ENCODE measurements at places on chromosomes 2 and 18. TPM values are rescaled to one million over a fixed set of nuclear protein-coding genes. Genes with fewer than 3 reads are reported as not detected.

DNA sequence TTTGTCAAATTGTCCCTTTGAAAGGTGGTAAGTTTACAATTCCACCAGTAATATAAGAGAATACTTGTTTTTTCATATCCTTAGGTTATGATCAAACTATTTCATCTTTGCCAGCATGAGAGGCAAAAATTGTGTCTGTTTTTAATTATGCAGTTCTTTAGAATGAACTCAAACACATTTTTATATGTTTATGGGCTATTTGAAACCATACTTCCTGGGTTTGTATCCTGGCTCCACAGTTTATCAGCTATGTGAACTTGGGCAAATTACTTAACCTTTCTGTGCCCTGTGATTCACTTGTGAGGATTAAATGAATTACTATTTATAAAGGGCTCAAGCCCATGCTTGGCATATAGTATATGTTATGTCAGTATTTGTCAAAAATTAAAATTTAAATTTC, 109.4 kb downstream of the TANC1 start:
- no peak overlapping the region for H3K27ac ChIP-seq
- H3K27me3 ChIP-seq: no peaks in the 10 kb centered on the region
- H3K36me3 ChIP-seq: no peaks in the 10 kb centered on the region

GRCh38 chr2:201262718-201263117, 2.4 kb downstream of the CASP8 start:
- H3K27me3 ChIP-seq: no peaks in the 10 kb centered on the region
- H3K36me3 ChIP-seq: no peaks in the 10 kb centered on the region
- H3K4me1 ChIP-seq: no peaks in the 10 kb centered on the region
- no peak for DNase-seq
- no peak overlapping the region for H3K4me3 ChIP-seq
- H3K27ac ChIP-seq: no peak overlapping the region

GRB14 gene
- 10.9 TPM for polyA plus RNA-seq

GRCh38 chr2:185875136-185875931, 136.7 kb downstream of the FSIP2 start:
- DNase-seq: no peak
- H3K4me1 ChIP-seq: no peaks in the 10 kb centered on the region
- H3K36me3 ChIP-seq: no peaks in the 10 kb centered on the region
- H3K4me3 ChIP-seq: no peak overlapping the region
- H3K27me3 ChIP-seq: no peaks in the 10 kb centered on the region

GRCh38 chr2:128269063-128269989, 49.3 kb downstream of the HS6ST1 start:
- no peak overlapping the region for H3K4me3 ChIP-seq
- no peaks in the 10 kb centered on the region for H3K27me3 ChIP-seq
- DNase-seq: no peak
- H3K27ac ChIP-seq: no peak overlapping the region

NEB gene
- polyA plus RNA-seq: 0.40 TPM

DNA sequence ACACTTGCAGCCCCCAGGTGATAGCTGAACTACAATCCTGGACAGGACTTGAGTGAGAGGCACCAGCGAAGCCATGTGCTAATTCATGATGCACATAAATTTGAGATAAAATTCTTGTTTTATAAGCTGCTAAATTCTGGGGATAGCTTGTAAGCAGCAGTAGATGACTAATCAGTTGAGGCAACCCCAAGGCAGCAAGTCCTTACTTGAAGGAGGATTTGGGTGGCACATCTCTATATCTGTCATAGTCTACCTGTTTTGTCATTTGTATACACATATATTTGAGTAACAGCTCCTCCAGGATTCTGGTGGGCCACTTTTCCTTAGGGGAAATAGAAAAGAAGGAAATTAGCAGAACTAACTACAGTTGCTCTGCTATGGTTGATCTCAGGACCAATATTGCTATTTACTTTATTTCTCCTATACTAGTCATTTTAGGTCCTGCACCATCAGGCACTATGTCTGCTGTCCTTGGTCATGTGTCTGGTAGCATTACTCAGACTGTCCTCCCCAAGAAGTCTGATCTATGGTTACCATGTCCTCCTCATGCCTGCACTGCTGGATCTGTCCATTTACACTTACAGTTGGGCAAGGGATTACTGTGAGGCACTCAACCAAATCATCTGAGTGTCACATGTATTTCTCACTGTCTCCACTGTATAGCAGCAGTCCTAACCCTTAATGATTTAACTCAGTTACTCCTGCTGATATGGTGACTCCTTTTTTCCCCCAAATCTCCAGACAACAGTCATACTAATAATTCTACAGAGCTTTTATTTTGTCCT, 436.0 kb upstream of the CWC22 start:
- H3K27ac ChIP-seq: no peak overlapping the region
- no peak for DNase-seq
- no peak overlapping the region for H3K4me3 ChIP-seq
- H3K27me3 ChIP-seq: no peaks in the 10 kb centered on the region
- no peaks in the 10 kb centered on the region for H3K36me3 ChIP-seq

- DNase-seq: no peak
- peaks cover 16% of the 10 kb centered on the region for H3K4me1 ChIP-seq
- no peaks in the 10 kb centered on the region for H3K27me3 ChIP-seq
Observed at GRCh38 chr2:239274391-239275043, 126.3 kb downstream of the HDAC4 start.

MAP2 gene
- polyA plus RNA-seq: 0.27 TPM

DNA sequence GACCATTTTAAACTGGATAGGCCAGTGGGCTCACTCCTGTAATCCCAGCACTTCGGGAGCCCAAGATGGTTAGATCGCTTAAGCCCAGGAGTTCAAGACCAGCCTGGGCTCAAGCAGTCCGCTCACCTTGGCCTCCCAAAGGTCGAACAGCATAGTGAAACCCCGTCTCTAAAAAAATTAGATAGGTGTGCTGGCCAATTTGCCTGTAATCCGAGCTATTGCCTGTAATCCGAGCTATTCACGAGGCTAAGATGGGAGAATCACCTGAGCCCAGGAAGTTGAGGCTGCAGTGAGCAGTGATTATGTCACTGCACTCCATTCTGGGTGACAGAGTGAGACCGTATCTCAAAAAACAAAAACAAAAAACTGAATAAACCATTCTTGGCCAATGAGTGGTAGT, 52.6 kb upstream of the EMILIN2 start:
- peaks cover 25% of the 10 kb centered on the region for H3K36me3 ChIP-seq
- DNase-seq: no peak
- H3K27ac ChIP-seq: no peak overlapping the region

DNA sequence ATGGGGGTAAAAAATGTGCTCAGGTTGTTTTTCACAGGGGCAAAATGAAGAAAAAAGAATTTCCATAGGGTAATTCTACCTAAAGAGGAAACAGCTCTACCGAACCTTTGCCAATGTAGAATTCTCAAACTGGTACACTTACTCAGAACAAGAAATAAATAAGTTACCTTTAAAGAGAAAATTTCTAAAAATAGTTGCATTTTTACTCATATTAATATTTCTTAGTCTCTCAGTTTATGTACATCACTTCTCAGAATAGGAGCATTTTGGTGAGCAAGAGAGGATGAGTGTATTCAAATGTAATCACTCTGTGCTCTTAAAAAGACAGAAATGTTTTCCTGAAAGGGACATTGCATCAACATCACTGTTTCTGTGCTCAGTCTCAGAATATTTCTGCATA, 574.7 kb upstream of the SLC8A1 start:
- H3K4me1 ChIP-seq: no peaks in the 10 kb centered on the region
- H3K27me3 ChIP-seq: no peaks in the 10 kb centered on the region
- no peak overlapping the region for H3K27ac ChIP-seq
- H3K4me3 ChIP-seq: no peak overlapping the region
- DNase-seq: no peak

GRCh38 chr2:135317375-135317774, 213.6 kb downstream of the ZRANB3 start:
- H3K36me3 ChIP-seq: no peaks in the 10 kb centered on the region
- H3K4me3 ChIP-seq: no peak overlapping the region
- no peak overlapping the region for H3K27ac ChIP-seq
- no peak for DNase-seq
- no peaks in the 10 kb centered on the region for H3K27me3 ChIP-seq

GRCh38 chr2:238988752-238989151, 140.9 kb downstream of the TWIST2 start:
- no peaks in the 10 kb centered on the region for H3K36me3 ChIP-seq
- no peaks in the 10 kb centered on the region for H3K27me3 ChIP-seq
- H3K4me3 ChIP-seq: no peak overlapping the region

C1QL2 gene
- not detected for polyA plus RNA-seq

DNA sequence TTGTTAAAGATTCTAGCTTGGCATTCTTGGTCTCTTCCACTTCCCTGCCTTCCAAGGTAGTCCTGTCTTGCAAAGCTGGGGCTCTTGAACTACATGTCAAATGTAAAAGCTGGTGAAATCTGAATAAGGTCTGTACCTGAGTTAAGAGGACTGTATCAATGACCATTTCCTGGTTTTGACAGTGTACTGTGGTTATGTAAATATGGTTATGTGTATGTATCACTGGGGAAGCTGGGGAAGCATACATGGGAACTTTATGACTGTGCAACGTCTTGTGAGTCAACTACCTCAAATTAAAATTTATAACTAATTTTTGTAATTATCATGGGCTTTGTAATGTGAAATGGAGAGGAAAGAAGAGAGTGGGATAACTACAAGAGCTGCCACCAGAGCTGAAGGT, 81.7 kb downstream of the COL4A4 start:
- no peaks in the 10 kb centered on the region for H3K4me1 ChIP-seq
- H3K27ac ChIP-seq: no peak overlapping the region
- no peak overlapping the region for H3K4me3 ChIP-seq
- no peaks in the 10 kb centered on the region for H3K36me3 ChIP-seq
- no peaks in the 10 kb centered on the region for H3K27me3 ChIP-seq
- no peak for DNase-seq

LYG1 gene
- 1.8 TPM for polyA plus RNA-seq

GRCh38 chr2:11411768-11412448, 54.1 kb downstream of the E2F6 start:
- H3K27me3 ChIP-seq: no peaks in the 10 kb centered on the region
- no peak overlapping the region for H3K27ac ChIP-seq
- peak; percentile 68 for DNase-seq
- peaks cover 9% of the 10 kb centered on the region for H3K4me1 ChIP-seq
- H3K4me3 ChIP-seq: no peak overlapping the region

DNA sequence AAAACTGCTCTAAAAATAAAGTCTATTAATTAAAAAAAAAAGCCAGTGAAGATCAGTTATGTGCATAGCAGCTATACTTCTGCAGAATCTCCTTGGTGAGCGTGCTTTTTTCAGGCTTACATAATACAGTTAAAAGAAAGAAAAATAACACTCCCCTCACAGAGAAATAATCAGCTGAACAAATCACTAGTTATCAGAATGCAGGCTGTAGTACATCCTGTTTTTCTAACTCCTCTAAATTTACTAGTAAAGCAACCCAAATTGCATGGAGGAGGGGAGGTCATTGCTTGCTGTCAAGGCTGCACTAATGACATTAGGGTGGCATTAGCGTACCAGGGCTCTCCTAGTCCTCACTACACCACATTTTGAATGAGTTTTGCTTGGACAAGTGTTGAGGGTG, 192.2 kb downstream of the PLCL1 start:
- H3K27ac ChIP-seq: no peak overlapping the region
- H3K27me3 ChIP-seq: peaks cover 21% of the 10 kb centered on the region
- no peaks in the 10 kb centered on the region for H3K36me3 ChIP-seq

DNA sequence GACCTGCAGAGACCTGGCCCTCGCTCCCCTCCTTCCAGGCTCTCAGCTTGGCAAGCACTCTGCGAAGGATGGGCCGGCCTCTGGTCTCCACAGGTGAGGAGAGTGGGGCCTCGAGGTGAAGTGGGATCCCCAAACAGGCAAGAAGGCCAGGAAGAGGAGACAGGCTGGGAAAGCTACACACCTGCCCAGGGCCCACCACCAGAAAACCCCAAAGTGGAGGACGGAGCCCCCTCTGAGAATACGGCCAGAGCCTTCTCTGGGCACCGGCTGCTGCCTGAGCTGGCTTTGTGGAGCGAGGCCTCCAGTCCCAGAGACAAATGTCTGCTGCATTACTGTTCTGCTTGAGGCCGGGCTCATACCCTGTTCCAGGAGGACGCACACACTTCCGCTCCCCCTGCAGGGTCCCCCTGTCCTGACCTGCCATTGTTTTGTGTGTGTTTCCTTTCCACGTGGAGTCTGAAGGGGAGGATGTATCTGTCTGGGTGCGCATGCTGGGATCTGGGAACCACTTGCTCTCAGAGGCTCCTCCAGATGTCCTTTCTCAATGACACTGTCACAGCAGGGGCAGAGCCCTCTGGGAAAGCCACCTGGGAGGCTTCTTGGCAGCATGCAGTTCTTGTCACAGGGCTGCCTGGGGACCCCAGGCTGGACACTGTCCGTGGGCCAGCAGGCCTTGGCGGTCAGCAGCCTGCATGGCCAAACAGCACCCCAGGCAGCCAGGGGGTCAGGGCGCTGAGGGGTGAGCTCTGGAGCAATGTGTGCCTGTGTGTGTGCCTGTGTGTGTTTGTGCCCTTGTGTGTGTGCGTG, 20.8 kb downstream of the KCNF1 start:
- H3K27ac ChIP-seq: no peak overlapping the region
- no peaks in the 10 kb centered on the region for H3K27me3 ChIP-seq
- H3K36me3 ChIP-seq: no peaks in the 10 kb centered on the region
- DNase-seq: no peak
- H3K4me3 ChIP-seq: no peak overlapping the region

SLC66A2 gene
- polyA plus RNA-seq: 39.8 TPM

DNA sequence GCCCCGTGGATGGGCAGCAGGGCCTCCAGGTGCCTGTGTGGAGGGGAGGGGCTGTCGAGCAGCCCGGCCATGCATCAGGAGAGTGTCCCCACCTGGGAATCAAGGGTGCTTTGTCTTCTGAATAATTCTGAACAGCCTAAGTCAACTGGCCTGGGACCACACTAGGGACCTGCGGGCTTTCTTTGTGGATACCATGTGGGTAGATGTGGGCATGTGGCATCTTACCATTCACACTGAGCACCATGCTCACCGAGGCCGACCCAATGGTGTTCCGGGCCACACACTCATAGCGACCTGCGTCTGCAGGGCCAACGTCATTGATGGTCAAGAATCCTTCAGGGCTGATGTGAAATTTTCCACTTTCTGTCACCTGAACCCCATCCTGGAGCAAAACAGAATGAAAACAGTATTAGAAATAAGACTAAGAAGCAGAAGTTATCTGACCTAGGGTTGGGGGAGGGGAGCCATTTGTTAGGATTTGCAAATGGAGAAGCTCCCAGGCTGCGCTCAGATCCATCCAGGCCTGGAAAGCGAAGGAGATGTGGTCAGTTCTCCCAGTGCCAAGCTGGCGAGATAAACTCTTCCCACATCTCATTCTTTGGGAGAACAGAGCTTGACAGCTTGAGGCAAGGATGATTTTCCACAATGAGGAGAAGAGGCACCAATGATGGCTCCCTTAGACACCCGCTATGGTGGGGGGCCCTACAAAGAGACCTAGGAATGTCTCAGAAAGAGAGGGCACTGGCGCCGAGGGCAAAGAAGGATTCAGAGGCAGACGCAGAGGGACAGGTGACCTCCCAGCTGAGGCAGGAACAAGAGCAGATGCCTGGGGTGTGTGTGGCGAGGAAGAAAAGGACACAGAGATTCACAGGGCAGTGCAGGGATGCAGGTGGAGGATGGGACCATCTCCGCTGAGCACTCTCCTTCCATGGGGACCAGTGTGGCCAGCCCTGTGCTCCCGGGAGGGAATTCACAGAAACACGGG, 83.4 kb downstream of the PXDN start:
- H3K36me3 ChIP-seq: peaks cover 35% of the 10 kb centered on the region
- no peak for DNase-seq
- H3K27me3 ChIP-seq: no peaks in the 10 kb centered on the region
- no peak overlapping the region for H3K4me3 ChIP-seq
- no peak overlapping the region for H3K27ac ChIP-seq
- peaks cover 4% of the 10 kb centered on the region for H3K4me1 ChIP-seq

VWA3B gene
- polyA plus RNA-seq: 0.69 TPM

GPR35 gene
- polyA plus RNA-seq: 1.9 TPM

TEX261 gene
- polyA plus RNA-seq: 31.5 TPM

KLHL30 gene
- polyA plus RNA-seq: 6.7 TPM

GCG gene
- polyA plus RNA-seq: not detected

MTIF2 gene
- polyA plus RNA-seq: 30.2 TPM

GRCh38 chr2:62661263-62661635, 44.3 kb upstream of the EHBP1 start:
- H3K27me3 ChIP-seq: no peaks in the 10 kb centered on the region
- no peaks in the 10 kb centered on the region for H3K36me3 ChIP-seq

RGPD3 gene
- polyA plus RNA-seq: 0.05 TPM

Measured in cardiac muscle cell (in vitro differentiated cells and primary cell).